ENCODE measurements at places on chromosomes 12 and 14.

DNA sequence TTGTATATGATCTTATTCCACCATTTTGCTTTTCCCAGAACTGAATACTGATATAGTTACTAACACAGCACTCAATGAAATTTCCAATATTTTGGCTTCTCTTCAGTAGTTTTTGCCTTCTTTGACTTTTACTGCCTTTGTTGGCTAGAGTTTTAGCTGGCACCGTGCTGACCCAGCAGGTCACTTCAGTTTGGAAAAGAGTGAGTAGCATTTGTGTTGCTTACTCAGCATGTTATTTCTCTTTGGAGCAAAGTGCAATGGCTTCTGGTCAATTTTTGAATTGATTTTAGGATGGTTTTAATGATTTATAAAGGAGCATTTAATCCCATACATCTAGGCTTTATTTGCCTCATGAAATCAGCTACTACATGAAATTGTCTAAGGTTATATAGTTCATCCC lies 119.2 kb downstream of the ETNK1 start:
- DNase-seq = no peak

DNA sequence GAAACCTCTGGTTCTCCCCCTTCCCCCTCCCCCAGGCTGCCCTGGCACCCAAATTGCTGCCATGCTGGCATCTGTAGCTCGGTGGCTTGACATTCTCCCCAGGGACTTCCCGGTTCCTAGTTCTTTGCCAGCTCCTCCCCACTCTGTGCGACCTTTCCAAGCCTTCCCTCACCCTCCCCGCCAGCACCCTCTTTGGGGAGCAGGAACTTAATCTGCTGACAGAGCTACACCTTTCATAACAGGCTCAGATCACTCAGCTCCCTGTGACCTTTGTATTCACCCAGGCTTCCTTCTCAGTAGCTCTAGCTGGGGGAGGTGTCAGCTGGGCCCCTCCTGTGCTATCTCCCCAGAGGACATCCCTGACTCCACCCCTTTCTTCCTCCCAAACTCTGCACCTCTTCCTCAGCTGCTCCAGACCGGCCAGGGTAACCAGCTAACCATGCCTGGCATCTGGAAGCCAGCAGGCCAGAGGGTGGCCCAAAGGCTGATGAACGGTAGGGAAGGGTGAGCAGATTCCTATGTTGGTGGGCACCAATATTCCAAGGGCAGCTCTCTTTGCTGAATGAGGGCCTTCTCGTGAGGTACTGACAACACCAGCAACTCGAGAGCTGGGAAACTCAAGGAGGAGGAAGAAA lies 1.8 kb upstream of the COX14 start:
- peak; percentile 20 for DNase-seq

GRCh38 chr14:101439023-101439422 lies 122.3 kb upstream of the DIO3 start:
- no peak for DNase-seq

DNA sequence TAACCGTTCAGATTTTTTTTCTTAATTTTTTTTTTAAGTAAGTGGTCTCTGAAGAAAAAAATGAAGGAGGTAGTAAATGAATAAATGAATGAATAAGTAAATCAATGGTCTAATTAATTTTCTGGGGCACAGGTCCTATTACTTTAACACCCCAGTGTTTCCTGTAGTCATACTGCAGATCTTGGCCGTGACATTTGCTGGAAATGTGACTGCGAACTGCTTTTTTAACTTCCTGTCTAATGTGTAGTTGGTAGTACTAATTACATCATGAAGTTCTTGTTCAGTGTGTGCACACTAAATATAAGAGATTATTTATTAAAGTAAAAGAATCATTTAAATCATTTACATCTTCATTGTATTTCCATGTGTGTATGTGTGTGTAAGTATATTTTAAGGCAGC lies 45.4 kb downstream of the AEBP2 start:
- peak; percentile 25 for DNase-seq

DNA sequence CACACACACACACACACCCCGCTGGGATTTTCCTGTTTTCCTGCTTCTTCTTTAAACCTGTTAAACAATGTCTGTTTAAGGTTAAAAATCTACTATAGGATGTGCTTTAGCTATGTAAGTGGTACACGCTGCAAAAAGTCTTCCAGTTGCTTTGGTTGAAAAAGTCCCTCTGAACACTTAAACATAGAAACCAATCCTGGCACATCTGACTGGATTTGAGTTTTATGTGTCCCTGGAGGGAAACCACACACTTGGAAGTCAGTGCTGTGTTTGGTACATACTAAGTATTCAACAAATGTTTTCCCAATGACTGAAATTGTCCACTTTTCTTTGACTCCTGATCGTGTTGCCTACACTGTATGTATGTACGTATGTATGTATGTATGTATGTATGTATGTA lies 22.0 kb downstream of the CFL2 start:
- no peak for DNase-seq

Measured in activated CD4-positive, alpha-beta memory T cell treated with anti-CD3 and anti-CD28 coated beads for 36 hours (primary cell).